Gastrocnemius medialis (tissue), 4 donors: ENCODE measurements at places on chromosomes 16 and 17. TPM values are rescaled to one million over a fixed set of nuclear protein-coding genes. Genes with fewer than 3 reads are reported as not detected.

Gene ATP2C2
- not detected for total RNA-seq

Gene YBX2
- 2.2 TPM for total RNA-seq

Gene CTF1
- 5.6 TPM for total RNA-seq

Gene LITAFD
- not detected for total RNA-seq

DNA sequence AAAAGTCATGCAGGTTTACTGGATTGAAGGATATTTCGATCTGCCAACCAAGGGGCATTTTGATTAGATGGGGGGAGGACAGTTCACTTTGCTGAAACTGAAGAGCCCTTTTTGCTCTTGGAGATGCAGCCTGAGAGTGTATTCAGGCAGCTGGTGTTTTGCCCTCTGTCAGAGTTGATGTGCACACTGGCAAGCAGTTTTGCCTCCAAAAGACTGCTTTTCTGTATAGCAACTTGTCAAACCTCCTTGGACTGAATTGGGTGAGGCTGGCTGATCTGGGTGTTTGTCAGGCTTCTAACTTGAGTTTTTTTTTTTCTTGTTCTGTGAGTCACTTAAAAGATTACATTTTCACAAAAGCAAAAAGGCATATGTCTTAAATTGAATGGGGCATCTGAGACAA is 22.6 kb upstream of the ANKFN1 start:
- no peak for DNase-seq
- H3K36me3 ChIP-seq = no peaks in the 10 kb centered on the region

GRCh38 chr16:45454-45853 is 8.0 kb downstream of the POLR3K start:
- peaks cover 14% of the 10 kb centered on the region for H3K36me3 ChIP-seq
- no peaks in the 10 kb centered on the region for H3K27me3 ChIP-seq
- no peak overlapping the region for H3K27ac ChIP-seq

DNA sequence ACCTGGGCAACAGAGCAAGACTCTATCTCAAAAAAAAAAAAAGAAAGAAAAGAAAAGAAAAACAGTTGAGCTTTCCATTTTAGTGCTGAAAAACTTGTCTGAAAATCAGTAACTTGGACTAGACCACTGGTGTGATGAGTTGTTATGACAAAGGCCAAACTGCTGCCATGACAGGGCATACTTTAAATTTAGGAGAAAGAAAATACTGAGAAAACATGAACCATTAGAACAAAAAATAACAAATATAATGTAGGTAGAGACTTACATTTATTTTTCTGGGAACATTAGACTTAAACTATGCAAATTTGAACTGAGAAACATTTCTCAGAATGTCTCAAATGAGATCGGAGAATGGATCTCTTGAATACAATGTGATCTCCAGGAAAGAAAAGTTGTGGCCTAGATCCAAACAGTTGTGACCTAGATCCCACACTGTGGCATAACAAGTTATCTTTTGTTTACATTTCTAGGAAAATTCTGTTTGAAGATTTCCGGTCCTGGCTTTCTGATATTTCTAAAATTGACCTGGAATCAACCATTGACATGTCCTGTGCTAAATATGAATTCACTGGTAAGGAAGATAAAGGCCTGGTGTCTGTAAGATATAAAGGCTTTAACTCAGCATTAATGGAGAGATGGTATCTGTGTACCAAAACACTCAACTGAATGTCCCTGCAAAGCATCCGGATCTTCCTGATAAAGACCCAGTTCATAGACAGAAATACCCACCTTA is 10.9 kb downstream of the OGFOD1 start:
- H3K36me3 ChIP-seq = peaks cover 4% of the 10 kb centered on the region
- H3K27ac ChIP-seq = peak overlapping the region; percentile 11
- no peaks in the 10 kb centered on the region for H3K27me3 ChIP-seq
- no peak overlapping the region for H3K4me3 ChIP-seq
- no peaks in the 10 kb centered on the region for H3K4me1 ChIP-seq
- no peak for DNase-seq

GRCh38 chr17:10271106-10271562 is 72.7 kb upstream of the GAS7 start:
- no peak overlapping the region for H3K27ac ChIP-seq
- no peak for DNase-seq
- no peaks in the 10 kb centered on the region for H3K27me3 ChIP-seq
- no peaks in the 10 kb centered on the region for H3K36me3 ChIP-seq
- no peaks in the 10 kb centered on the region for H3K4me1 ChIP-seq

DNA sequence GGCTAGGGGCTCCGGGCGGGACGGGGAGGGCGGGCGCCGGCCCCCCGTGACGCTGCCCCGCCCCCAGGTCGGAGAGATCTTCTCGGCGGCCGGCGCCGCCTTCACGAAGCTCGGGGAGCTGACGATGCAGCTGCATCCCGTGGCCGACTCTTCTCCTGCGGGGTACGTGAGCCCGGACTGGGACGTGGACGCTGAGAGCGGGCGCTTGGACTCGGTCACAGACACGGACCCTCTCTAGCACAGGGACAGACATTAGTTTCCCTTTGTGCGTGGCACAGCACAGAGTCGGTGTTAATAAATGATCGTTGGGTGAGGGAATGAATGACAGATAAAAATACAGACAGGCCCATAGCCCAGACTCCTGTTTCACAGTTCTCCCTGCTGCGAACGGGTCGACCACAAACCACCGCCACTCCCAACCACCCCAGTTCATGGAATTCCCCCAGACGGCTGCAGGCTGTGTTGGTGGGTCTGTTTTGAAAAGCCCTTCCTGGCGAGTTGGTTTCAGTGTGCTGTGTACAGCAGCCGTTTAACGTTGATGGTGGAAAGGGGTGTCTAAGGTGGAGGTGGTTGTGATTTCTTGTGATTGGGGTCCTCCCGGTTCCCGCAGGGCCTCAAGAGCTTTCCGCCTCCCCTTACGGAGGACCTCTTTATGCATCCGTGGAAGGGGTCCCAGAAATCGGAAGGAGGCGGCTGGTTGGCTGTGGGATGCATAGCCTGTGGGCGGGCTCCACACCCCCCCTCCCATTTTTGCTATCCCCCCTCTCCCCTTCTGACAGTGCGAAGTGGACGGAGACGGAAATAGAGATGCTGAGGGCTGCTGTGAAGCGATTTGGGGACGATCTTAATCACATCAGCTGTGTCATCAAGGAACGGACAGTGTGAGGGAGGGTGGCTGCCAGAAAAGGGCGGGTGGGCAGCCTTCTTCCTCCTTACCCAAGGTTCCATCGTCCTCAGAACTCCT is 2.9 kb downstream of the RNASEK start:
- no peaks in the 10 kb centered on the region for H3K27me3 ChIP-seq
- peak overlapping the region; percentile 99 for H3K27ac ChIP-seq
- H3K4me3 ChIP-seq = peak overlapping the region; percentile 85

DNA sequence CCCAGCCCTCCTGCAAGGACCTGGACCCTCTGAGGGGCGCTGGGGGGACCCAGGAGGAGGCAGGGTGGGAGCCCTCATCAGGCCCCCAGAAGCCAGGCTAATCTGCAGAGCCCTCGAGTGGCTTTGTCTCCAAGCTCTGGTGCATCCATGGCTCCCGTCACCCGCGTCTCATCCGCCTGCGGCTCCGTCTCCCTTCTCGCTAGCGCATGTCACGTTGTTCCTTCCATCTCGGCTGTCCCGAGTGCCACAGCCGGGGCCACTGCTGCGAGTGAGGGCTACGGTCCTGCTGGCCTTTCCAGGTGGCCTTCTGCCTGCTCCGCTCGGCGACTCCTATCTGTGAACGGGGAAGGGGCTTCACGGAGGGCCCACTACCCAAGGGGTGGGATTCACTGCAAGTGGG is 53.6 kb downstream of the ZFPM1 start:
- H3K4me1 ChIP-seq = no peaks in the 10 kb centered on the region
- no peak for DNase-seq
- H3K27ac ChIP-seq = no peak overlapping the region

GRCh38 chr16:85395913-85396878 is 216.9 kb upstream of the GSE1 start:
- H3K27ac ChIP-seq = peak overlapping the region; percentile 40
- no peaks in the 10 kb centered on the region for H3K36me3 ChIP-seq
- H3K4me1 ChIP-seq = peaks cover 5% of the 10 kb centered on the region
- no peaks in the 10 kb centered on the region for H3K27me3 ChIP-seq
- DNase-seq = no peak

- H3K27me3 ChIP-seq = peaks cover 10% of the 10 kb centered on the region
- H3K36me3 ChIP-seq = no peaks in the 10 kb centered on the region
- H3K4me1 ChIP-seq = no peaks in the 10 kb centered on the region
- no peak overlapping the region for H3K4me3 ChIP-seq
- no peak for DNase-seq
- H3K27ac ChIP-seq = no peak overlapping the region
These were observed 98.2 kb downstream of the CYLD start for GRCh38 chr16:50839920-50840729.

- no peak overlapping the region for H3K4me3 ChIP-seq
- H3K27me3 ChIP-seq = no peaks in the 10 kb centered on the region
- no peak for DNase-seq
- no peaks in the 10 kb centered on the region for H3K4me1 ChIP-seq
- no peaks in the 10 kb centered on the region for H3K36me3 ChIP-seq
- H3K27ac ChIP-seq = no peak overlapping the region
These were observed 110.8 kb upstream of the SALL1 start for GRCh38 chr16:51261919-51262318.

DNA sequence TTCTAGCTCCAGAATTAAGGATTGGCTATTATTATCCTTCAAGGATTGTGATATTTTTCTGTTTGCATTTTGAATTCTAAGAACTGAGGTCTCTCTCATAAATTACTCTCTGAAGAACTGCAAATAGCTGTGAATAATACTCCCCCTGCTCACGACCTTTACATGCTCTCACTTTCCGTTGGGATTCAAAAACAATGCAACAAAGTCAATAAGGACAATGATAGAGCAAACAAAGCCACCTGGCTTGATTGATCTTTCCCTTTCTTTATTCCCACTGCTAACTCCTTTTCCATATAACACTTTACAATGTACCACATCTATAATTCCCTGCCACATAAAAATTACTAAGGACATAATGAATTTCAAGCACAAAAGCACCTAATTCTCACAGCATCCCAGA is 523.0 kb upstream of the CA10 start:
- no peak overlapping the region for H3K4me3 ChIP-seq
- H3K36me3 ChIP-seq = no peaks in the 10 kb centered on the region
- no peak for DNase-seq

GRCh38 chr17:38508954-38509771 is 80.9 kb downstream of the ARHGAP23 start:
- H3K4me1 ChIP-seq = no peaks in the 10 kb centered on the region
- DNase-seq = peak; percentile 58
- H3K36me3 ChIP-seq = no peaks in the 10 kb centered on the region
